ENCODE measurements at places on chromosomes 5 and 9.

DNA sequence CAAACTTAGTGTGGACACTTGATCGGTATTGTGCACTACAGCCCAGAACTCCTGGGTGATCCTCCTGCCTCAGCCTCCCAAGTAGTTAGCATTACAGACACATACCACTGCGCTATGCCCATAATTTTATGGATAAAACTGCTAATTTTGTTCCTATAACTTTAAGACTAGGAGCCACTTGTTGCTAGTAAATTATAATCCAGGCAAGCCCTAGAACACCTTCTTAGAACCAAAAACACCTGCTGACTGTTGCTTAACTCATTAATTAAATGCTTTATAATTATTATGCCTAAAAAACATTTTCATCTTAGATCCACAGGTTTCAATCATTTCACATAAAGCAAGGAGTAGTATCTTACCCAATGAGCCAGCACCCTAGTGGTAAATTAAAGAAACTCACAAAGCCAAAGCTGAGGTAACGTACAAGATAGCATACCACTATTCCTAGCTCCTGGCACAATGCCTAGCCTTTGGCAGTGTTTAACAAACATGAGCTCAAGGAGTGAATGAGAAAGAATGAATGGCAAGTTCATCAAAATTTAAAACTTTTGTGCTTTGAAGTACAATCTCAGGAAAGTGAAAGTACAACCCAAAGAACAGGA, 5.4 kb downstream of the MRPS27 start:
- DNase-seq: peak; percentile 28

- no peak for DNase-seq
Observed at GRCh38 chr9:6680797-6681146, 35.2 kb upstream of the GLDC start.

- DNase-seq: no peak
Observed at GRCh38 chr5:2529371-2530092, 221.9 kb downstream of the IRX2 start.

- DNase-seq: no peak
Observed at GRCh38 chr9:69199769-69200470, 25.8 kb downstream of the TJP2 start.

DNA sequence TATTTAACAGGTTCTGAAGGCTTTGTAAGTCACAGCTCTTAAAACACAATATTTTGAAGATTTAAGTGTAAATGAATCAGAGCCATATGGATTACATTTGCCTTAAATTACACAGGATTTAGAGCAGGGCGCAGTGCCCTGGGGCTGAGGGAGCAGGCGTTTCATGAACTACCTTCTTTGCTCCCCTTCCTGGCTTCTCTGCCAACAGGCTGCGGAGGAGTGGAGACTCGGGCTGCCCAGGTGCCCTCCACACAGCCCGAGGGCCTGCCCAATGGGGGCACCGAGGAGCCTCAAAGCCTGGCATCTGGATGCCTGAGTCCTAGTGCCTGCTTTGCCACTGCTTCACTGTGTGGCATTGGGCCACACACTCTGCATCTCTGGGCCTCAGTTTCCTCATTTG, 90.6 kb upstream of the HAND1 start:
- DNase-seq: no peak

- DNase-seq: no peak
Observed at GRCh38 chr9:131405428-131405827, 11.5 kb downstream of the PRRC2B start.

- no peak for DNase-seq
Observed at GRCh38 chr9:16147726-16148125, 594.9 kb downstream of the CCDC171 start.

DNA sequence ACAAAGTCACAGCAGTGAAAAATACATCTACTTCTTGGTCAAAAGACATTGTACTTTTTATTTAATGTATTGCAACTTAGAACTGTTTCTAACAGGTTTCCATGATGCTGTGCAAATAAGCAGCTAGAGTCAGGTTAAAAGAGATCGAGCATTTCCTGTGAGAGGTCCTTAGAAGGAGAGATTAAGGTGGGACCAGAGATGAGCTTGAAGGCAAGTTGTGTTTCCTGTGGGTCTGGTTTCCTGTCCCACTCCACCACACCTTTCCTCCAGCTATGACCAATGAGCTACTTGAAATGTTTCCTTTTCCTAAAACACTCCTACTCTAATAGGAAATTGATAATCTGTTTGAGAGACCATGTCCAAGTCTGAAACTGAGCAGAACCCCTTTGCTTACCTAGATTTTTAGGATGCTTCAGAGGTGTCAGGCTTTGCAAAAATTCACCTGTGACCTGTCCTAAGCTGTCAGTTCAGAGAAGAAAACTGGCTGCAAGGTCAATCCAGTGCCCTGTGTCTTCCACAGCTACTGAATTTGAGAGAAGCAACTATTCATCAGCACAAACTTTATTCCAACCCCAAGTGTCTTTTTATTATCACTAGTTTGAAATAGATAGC, 13.1 kb upstream of the RLN1 start:
- DNase-seq: no peak

DNA sequence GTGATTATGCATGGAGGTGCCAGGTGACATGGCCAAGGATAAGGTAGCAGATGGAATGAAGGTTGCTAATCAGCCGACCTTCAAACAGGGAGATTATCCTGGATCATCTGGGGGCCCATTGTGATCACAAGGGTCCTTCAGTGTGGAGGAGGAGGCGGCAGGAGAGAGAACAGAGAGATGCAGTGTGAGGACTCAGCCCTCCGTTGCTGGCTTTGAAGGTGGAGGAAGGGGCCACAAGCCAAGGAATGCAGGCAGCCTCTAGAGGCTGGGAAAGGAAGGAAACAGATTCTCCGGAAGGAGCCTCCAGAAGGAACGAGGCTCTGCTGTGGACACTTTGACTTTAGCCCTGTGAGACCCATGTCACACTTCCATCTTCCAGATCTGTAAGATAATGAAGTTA, 27.4 kb upstream of the EEIG1 start:
- DNase-seq: no peak

DNA sequence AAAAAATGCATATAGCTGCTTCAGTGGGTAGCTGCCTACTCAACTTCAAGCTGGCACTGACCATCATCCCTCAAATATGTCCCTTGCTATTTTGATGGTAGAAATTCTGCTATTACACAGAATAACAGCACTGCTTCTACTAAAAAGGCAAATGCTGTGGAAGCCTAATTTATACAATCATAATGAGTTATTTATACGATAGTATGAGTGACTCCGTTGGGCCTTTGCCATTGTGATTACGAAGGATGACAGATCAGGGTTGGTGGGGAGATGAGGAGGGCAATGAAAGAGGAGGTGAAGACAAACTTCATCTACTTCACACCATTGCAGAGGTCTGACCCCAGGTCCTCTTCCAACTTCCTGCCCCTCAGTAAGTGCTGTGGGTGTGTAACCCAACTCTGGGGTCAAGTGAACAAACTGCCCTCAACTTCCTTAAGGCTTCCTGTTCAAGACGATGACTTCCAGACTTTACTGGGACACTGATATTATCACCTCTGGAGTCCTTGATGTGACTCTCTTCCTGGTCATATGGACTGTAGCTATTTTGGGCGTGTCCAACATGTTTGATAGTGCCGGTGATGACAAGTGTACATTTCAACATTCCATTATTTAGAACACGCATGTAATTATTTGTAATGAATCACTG, 74.1 kb upstream of the RPS23 start:
- no peak for DNase-seq
